ENCODE measurements at places on chromosomes 6 and 20. TPM values are rescaled to one million over a fixed set of nuclear protein-coding genes. Genes with fewer than 3 reads are reported as not detected.

The STMND1 gene
- not detected for total RNA-seq

The MROH8 gene
- total RNA-seq, result 1.5 TPM

The ANGPT4 gene
- not detected for total RNA-seq

The FGD2 gene
- total RNA-seq, result not detected

All from thoracic aorta endothelial cell (primary cell).